ENCODE measurements at places on chromosomes 16 and 17.

- DNase-seq = no peak
Measured at GRCh38 chr16:57166951-57167350, 18.9 kb downstream of the PSME3IP1 start.

DNA sequence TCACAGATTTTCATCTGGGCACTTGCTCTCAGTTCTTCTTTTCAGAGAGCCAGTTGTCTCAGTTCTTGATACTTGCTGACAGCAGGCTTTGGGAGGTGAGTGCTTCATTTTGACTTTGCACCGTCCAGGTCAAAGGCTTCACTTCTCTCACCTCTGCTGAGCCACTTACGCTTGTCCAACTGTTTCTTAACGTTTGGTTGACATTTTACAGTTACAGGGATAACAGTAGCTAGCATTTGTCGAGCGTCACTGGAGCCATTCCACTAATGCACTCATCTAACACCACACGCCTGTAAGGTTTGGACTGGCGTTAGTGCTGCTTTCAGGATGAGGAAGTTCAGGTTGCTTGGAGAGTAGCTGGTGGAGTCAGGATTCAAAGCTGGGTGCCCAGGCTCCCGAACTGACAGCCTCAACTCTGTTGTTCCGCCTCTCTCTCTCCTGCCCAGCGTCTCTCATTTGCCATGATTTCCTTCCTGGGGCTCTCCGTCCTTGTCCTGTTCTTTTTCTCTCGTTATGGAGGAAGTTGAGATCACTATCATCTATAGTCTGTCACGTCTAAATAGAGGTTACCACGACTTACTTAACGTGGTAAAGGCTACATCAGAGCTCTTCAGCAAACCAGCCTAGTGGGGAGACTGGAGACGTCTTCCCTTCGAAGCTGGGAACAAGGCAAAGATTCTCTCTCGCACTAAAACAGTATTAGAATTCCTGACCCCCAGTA, 220.8 kb downstream of the RPTOR start:
- DNase-seq = peak; percentile 16

DNA sequence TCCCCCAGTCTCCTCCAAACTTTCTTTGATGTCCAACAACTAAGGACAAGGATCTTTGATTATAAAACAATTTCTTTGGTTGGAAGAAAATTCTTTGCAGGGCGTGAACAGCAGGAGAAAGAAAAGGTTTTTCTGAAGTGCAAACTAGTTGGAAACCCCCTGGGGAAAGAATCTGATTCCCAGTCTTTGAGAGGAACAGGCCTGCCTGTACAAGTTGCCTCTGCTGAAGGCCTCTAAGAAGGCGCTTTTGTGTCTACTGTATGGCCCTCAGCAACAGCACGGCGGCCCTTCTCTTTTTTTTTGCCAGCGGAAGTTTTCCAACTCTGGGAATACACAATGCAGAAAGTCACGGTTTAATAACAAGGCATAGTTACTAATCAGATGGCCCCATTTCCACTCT, 14.0 kb downstream of the RNF43 start:
- no peak for DNase-seq

DNA sequence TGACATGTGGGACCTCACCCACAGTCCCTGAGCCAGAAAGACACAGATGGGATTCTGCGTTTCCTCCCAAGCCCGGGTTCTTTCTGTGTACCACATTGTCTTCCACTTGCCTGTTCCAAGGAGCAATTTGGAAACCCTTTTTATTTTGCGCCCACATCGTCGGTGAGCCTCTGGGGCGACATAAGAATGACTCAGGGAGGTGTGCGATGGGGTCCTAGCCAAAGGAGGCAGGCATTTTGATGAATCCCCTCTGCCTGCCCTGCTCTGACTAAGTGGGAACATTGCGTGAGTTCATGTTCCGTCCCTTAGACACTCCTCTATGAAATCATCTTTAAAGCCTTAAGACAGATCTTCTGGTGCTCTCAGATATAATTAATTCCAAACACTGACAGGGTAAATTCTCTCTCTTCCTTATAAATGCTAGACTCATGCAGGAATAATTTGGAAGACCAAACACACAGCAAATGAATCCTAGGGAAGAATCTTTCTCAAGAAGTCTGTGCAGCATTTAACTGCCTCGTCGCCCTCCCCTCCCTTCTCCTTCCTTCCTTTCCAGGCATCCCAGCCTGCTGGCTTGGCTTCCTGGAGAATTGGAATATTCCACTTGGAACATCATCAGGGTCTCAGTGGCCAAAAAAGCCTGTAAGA, 52.7 kb upstream of the FOXF1 start:
- no peak for DNase-seq

DNA sequence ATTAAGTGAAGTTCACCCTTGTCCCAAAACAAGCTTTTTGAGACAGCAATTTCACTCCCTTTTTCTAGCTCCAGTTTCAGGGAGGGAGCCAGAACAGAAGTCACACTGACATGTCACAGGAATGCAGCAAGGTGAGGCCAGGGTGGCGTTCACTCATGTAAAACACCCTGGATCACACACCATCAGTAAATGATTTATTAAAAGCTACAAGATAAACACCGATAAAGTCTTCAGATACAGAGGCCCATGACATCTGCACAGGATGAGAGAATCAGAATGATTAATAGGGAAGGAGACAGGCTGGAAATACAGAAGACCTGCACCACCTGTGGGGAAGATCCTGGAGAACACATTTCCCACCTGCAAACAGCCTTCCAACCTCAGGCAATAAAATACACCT, 77.5 kb upstream of the DYNLRB2 start:
- DNase-seq = no peak

- peak; percentile 92 for DNase-seq
Measured at GRCh38 chr16:11051879-11052808, 107.8 kb downstream of the CLEC16A start.

- DNase-seq = no peak
Measured at GRCh38 chr16:747978-748746, 7.4 kb upstream of the CIAO3 start.

- DNase-seq = peak; percentile 16
Measured at GRCh38 chr17:27566671-27567562, 64.1 kb upstream of the LGALS9 start.

DNA sequence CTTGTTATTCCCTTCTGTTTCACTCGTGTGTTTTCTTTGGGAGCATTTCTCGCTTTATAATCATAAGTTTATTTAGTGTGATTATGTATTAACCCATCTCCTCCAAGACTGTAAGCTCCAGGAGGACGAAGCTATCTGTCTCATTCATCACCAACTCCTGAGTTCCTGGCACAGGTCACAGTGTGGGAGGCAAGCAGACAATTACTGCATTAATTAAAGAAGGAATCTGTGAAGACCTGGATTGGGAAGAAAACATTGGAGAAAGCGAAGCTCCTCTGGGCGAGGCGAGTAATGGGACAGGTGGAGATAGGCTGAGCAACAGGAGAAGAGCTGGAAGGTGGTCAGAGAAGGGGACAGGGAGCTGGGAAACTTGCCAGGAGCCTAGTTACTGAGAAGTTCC, 7.8 kb upstream of the CAMKK1 start:
- DNase-seq = no peak

GRCh38 chr17:65531256-65532100, 30.0 kb downstream of the AXIN2 start:
- no peak for DNase-seq

DNA sequence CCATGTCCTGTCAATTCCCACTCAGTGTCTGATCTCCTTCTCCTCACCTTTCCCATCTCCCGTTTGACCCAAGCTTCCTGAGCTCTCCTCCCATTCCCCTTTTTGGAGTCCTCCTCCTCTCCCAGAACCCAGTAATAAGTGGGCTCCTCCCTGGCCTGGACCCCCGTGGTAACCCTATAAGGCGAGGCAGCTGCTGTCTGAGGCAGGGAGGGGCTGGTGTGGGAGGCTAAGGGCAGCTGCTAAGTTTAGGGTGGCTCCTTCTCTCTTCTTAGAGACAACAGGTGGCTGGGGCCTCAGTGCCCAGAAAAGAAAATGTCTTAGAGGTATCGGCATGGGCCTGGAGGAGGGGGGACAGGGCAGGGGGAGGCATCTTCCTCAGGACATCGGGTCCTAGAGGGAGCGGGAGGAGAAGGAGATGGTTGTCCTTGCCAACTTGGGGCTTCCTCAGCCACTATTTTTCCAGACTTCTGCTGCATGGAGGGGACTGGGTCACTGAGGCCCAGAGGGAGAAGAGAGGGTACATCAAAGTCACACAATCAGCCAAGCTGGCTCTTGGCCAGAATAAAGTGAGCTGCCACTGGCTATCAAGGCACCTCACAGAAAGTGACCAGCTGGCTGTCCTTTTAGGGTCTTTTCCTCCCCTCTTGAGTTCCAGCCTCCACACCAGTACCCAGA, 1.9 kb upstream of the TBC1D10B start:
- DNase-seq = no peak

GRCh38 chr16:677316-678190, 2.1 kb downstream of the RHBDL1 start:
- no peak for DNase-seq

GRCh38 chr17:67359960-67360791, 6.2 kb downstream of the PSMD12 start:
- no peak for DNase-seq

GRCh38 chr17:30808785-30809286, 15.7 kb downstream of the CRLF3 start:
- peak; percentile 81 for DNase-seq

GRCh38 chr16:4686497-4687210, 6.7 kb upstream of the NUDT16L1 start:
- DNase-seq = no peak

DNA sequence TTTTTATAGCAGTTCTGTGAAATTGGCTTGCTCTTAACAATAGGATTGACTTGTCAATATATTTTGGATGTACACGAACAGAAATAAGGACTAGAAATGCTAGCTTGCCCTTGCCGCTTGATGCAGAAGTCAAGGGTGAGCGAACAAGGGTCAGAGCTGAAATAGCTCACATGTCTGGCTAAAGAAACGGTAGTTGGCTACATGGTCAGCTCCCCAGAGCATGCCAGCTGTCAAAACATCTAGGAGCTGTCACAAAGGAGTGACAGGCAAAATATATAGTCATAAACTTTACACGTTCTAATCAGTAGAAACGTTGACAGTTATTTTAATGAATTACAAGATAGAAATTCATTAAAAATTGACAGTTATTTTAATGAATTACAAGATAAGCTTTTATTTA, 2.9 kb upstream of the MEIOB start:
- no peak for DNase-seq

- DNase-seq = no peak
Measured at GRCh38 chr16:67730326-67730725, 11.2 kb upstream of the GFOD2 start.

DNA sequence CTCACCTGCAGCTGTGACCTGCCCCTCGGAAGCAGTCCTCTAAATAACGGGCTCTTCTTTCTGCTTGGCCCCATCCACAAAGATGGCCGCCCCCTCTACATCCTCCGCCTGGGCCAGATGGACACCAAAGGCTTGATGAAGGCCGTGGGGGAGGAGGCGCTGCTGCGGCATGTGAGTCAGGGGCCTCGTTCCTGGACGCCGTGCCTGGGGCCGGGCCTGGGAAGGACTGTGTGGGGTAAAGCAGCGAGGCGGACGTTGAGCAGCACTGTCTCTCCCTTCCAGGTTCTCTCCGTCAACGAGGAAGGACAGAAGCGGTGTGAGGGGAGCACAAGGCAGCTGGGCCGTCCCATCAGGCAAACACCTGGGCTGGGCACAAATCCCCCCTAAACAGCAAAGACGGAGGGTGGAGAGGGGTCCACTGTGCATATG, 33.1 kb downstream of the NAGPA start:
- DNase-seq = no peak

DNA sequence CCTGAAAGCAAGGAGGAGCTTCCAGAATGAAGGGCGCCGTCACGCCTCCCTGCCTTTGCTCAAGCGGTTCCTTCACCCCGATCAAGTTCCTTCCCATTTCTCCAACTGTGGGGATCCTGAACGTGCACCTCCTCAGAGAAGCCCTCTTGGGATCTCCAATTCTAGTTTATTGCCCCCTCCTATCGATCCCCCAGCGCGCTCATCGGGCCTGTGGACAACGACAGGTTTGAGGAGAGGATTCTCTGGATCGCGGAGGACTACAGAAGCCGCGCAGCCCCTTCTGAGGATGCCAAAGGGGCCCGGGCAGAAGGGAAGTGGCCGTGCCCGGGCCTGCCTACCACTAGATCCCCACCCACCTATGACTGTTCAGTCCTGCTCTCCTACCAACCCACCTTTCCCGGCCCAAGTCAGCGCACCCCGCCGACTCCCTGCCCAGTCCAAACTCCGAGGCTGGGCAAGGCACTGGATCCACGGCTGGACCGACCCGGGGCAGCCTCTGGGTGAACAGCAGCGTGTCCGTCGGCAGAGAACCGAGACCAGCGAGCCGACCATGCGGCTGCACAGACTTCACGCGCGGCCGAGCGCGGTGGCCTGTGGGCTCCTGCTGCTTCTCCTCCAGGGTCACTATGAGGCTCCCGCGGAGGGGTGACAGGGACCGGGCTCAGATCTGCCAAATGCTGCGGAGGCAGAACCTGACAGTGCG, 12.8 kb upstream of the CES3 start:
- no peak for DNase-seq

DNA sequence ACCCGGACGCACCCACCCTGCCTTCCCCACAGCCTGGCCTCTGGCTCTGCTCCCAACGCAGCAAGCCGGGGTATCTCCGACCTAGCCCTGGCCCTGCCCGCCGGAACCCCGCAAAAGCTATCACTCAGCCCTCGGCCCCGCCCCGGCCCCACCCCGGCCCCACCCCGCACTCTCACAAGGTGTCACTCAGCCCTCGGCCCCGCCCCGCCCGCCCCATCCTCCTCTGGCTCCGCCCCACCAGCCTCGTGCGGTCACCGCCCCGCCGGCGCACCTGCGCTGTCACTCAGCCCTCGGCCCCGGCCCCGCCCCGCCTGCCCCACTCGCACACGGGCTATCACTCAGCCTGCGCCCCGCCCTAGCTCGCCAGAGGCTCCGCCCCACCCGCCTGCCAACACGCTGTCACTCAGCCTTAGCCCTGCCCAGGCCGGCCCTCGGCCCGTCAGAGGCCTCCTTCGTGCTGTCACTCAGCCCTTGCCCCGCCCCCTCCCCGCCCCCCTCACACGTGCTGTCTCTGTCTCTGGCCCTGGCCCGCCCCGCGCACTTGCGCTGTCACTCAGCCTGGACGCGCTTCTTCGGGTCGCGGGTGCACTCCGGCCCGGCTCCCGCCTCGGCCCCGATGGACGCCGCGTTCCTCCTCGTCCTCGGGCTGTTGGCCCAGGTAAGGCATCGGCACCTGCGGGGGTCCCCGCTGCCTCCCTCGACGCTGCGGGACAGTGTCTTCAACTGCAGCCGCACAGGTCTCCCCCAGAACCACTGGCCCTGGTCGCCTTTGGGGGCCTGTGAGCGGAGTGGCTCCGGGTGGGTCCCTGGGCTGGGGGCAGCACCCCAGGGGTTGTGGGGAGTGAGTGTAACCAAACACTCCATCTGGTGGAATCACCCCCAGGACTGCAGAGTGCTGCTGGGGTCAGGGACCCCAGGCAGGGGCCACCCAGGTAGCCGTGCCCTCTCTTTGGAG, at the start of gene CDH15:
CDH15 (plus strand) TSS at position 533 of the 955 bp plus-strand sequence; CDS start at position 617, 84 bp downstream.
- DNase-seq = peak; percentile 94

DNA sequence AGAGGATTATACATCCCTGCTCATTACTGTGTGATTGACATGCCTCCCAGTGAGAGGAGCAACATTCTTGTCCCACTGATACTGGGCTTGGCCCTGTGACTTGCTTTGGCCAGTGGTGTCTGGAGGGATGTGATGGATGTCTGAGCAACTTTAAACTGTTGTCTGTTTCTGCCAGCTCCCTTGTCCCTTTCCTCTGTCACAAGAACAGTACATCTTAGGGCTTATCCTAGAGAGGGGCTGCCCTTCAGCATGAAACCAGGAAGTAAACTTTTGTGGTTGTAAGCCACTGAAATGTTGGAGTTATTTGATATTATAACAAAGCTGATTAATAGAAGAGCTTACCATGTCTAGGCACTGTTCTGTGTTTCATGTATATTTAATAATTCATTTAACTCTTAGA, 82.9 kb upstream of the GPRC5B start:
- DNase-seq = no peak

GRCh38 chr16:88909431-88910210, 43.2 kb upstream of the PABPN1L start:
- DNase-seq = no peak
